RCC 7860 (cell line): ENCODE measurements at places on chromosomes 4 and X.

GRCh38 chrX:5595570-5595969 is 633.1 kb downstream of the NLGN4X start:
- no peak for DNase-seq

DNA sequence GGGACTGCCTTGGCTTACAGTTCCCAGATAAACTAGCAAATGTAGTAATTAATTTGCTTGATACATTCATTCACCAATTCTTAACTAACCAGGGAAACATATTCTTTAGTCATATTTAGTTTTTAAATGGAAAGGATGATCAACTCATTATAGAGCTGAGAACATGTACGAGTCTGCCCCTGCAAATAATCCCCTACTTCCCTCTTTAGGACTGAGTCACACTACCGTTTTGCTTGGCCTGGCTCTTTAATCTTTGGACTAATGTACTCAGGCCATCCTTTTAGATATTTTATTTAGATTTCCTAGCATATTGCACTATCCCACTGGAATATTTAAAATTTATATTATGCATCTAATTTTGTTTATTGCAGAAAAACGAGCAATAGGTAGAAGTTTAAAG is 105.5 kb upstream of the LCORL start:
- no peak for DNase-seq

DNA sequence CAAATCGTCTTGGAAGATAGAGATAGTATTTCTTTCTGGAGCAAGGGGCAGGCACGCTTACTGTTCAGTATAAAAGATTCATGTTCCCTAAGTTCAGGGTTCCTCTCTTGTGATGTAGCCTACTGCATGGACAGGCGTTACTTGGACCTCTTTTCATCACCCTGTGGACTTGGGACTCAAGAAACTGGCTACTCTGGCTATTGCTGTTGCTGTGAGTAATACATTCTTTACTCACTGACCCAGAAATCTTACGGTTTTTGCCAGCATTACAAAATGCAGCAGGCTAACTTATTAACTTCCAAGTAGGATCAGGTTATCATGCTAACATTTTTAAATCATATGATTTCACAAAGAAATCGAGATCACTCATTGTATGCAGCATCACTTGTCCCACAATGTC is 12.8 kb upstream of the GUCY1B1 start:
- peak; percentile 73 for DNase-seq

GRCh38 chr4:94375364-94375763 is 32.7 kb upstream of the HPGDS start:
- DNase-seq, result no peak

GRCh38 chr4:5462254-5462835 is 246.0 kb downstream of the EVC2 start:
- no peak for DNase-seq

DNA sequence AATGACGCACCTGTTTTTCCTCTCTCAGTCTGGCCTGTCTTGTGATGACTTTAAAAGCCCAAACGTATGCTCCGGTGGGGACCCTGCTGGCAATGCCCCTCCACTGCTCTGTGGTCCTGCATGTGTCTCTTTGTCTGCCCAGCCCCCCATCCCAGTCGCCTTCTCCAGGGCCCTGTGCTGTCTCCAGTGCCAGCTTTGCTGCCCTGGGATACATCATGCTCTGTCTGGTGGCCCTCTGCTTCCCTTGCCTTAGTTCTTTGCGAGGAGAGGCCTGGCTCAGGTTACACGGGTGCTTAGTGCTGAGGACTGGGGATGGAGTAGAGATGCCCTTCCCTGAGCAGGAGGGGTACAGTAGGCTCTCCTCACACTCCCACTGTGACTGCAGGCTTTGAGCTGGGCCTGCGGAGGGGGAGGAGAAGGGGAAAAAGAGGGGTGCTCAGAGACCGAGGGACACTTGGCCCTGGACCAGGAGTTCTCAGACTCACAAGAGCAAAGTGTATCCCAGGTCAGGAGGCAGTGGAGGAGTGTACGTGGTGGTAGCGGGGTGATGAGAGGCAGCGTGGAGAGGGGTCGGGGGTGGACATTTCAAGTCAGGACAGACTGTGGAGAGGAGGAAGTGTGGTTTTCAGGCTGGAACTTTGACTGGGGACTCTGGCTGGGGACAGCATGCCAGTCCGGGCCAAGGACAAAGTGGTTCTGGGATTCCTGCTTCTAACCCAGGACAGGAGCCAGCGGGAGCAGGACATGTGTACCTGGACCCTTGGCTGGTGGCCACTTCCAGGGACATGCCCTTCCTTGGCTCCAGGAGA is 2.8 kb downstream of the APLN start:
- no peak for DNase-seq

- DNase-seq, result no peak
Measured at GRCh38 chr4:172061204-172061603, 248.0 kb downstream of the GALNTL6 start.

GRCh38 chrX:49161632-49162031 is 926 bp upstream of the MAGIX start:
- no peak for DNase-seq
